Activated naive CD8-positive, alpha-beta T cell treated with anti-CD3 and anti-CD28 coated beads for 36 hours (primary cell): ENCODE measurements at places on chromosomes 4 and X.

DNA sequence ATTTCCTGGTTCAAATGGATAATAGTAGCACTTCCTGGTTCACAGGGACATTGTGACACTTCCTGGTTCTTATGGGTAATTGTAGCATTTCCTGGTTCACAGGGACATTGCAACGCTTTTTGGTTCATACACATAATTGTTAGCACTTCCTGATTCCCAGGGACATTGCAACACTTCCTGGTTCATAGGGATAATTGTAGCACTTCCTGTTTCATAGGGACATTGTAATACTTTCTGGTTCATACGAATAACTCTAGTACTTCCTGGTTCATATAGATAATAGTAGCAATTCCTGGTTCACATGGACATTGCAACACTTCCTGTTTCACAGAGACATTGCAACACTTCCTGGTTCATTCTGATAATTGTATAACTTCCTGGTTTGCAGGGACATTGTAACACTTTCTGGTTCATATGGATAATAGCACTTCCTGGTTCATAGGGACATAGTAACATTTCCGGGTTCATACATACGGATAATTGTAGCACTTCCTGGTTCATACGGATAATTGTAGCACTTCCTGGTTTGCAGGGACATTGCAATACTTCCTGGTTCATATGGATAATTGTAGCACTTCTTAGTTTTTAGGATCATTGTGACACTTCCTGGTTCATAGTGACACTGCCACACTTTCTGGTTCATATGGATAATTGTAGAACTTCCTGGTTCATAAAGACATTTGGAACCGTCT lies 61.6 kb upstream of the CD99 start:
- no peak for DNase-seq

DNA sequence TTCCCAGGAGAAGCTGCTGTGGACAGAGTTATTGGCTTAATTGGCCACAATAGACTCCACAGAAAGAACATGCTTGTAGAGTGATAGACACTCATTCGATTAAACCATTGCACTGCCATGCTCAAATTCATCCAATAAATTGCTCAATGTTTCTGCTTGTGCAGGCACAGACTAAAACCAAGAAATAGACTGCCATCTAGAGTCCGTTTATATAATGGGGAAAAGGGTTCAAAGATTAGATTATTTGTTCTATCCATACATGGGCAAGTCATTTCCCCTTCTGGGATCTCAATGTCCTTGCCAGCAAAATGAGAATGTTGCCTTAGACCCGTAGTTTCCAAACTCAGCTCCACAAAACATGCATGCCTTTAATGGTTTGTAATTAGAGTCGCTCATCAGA lies 8.7 kb downstream of the SMIM10 start:
- DNase-seq: no peak

DNA sequence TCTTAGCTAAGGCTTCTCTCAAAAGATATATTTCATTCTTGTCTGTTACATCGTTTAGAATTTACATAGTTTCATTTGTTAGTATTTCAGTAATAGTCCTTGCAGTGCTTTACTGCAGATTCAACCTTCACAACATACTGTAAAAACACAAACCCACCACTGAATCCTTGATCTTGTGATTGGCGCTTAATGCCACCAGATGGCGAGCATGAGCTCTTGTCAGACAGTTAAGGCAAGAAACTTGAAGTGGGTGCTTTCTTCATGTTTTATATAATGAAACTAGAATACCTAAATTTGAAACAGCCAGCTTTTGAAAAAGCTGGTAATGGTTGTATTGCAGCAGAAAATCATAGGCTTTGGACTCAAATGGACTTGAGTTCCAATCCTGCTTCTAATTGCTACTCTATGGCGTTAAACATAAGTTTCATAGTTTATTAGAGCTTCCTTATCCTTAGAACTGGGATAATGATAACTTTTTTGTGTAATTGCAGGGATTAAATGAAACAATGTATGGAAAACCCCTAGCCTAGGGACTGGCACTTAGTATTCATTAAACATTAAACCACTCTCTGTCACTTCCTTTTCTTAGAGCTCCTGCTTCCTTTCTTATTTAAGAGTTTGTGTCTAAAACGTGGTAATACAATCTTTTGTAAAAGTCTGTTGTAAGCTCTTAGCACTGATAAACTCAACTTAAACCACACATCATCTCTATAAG lies 95.1 kb downstream of the USP9X start:
- DNase-seq: peak; percentile 30

DNA sequence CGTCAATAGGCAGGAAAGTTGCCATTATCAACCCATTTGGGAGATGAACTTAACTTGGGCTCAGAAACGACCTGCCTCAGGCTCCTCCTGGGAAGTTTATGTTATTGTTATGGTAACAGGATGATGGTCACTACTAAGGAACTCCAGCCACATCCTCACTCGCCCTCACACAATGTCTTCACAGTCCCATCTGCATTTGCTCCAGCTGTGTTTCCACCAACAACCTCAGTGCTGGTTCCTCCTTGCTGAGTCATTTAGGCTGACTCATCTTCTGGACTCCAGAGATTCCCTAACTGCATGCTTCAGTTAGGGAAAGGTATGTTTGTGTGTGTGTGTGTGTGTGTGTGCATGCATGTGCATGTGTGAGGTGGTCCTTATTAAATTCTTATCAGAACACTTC lies 293.4 kb upstream of the BOD1L1 start:
- no peak for DNase-seq

- no peak for DNase-seq
Measured at GRCh38 chr4:24988776-24989175, 42.0 kb downstream of the LGI2 start.

DNA sequence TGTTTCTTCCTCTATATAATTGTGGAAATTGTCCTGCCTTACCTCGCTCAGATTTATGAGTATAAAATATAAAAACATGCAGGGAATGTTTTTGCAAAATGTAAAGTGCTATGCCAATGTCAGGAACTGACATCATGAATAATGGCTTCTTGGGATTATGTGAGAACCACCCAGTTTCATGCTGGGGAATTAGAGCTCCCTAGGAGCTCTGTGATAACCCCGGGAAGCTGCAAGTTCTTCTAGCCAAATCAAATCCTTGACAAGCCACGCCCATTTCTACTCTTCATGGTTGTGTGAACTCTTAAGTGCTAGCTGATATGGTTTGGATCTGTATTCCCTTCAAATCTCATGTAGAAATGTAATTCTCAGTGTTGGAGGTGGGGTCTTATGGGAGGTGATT lies 85.9 kb upstream of the PAK3 start:
- DNase-seq: no peak

- DNase-seq: no peak
Measured at GRCh38 chr4:723751-724530, 18.3 kb downstream of the PCGF3 start.

DNA sequence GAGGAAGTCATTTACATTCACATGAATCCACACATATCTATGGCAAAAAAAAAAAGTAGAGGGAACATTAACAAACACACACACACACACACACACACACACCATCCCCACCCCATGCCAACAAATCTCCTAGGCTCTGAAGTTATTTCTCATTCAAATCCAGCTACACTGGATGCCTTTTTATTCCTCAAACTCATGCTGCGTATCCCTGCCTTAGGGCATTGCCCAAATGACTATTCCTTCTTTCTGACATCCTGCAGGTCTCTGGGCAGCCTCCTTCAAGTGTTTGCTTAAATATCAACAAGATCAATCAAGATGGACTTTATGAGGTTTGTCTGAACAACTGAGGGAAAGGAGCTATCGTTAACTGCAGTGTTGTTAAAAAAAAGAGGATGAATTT lies 106.5 kb upstream of the FAM9A start:
- DNase-seq: no peak

GRCh38 chr4:832536-832935 lies 6.6 kb upstream of the CPLX1 start:
- DNase-seq: no peak

GRCh38 chr4:113682730-113683537 lies 78.6 kb downstream of the CAMK2D start:
- DNase-seq: peak; percentile 82

DNA sequence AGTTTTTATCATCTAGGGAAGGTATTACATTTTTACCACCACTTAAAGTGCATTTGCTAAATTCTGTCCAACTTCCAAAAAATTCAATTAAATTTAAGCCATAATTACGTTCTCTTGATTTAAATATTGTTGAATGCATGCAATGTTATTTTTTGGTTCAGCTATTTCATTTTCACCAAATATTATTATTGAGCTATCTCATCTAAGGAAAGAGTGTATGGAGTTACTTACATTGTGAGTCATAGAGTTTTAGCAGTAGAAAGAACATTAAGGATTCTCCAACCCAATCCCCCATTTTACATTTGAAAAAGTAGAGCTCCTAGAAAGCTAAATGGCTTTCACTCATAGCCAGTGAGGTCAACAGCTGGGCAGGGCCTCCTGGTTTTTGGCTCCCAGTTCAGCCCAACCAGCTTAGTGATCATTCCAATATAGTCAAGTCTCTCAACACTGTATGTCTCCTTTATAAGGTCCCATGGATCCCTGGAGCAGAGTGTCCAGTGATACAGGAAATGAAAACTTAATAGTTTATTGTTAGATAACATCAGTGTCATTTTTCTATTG lies 60.5 kb downstream of the NDNF start:
- DNase-seq: no peak

- no peak for DNase-seq
Measured at GRCh38 chr4:138188406-138189084, 53.6 kb downstream of the SLC7A11 start.

- no peak for DNase-seq
Measured at GRCh38 chrX:155216940-155217440, 730 bp downstream of the VBP1 start.

DNA sequence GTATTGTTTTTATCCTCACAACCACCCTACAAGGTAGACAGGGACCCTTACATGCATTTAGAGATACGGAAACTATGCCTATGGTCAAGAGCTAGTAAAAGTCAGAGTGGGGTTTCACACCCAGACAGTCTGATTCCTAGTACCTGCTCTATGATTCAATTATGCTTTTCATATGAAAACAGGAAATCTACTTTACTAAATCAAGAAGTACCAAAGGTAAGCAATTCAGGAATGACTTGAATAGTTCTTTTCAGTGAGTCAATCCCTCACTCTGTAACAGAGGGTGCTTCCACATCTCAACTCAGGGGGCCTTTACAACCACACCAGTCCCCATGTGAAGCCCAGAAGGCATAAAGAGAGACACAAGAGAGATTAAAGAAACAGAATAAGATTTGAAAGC lies 191.4 kb downstream of the PPP3CA start:
- DNase-seq: peak; percentile 25

GRCh38 chr4:169098054-169098497 lies 88.0 kb upstream of the CBR4 start:
- DNase-seq: no peak

DNA sequence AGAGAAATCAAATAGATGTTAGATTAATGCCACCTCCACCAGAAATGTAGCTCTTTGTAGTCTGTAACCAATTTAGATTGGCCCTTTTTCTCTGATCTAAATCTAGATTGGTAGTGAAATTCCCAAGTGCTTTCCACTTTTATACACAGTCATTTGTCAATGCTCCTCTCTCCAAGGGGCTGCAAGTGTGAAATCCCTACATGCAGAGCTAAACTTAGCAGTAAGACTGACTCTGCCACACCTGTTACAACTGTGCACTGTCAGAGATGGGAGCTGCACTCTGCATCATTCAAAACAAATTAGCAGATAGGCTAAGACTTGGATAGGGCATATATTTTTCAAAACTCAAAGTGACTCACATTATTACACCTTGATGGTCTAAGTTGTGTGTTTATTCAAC lies 9.1 kb downstream of the SERTM2 start:
- DNase-seq: no peak

- no peak for DNase-seq
Measured at GRCh38 chr4:151324124-151324751, 1.2 kb downstream of the SH3D19 start.

GRCh38 chrX:118215346-118215745 lies 98.7 kb upstream of the KLHL13 start:
- no peak for DNase-seq

DNA sequence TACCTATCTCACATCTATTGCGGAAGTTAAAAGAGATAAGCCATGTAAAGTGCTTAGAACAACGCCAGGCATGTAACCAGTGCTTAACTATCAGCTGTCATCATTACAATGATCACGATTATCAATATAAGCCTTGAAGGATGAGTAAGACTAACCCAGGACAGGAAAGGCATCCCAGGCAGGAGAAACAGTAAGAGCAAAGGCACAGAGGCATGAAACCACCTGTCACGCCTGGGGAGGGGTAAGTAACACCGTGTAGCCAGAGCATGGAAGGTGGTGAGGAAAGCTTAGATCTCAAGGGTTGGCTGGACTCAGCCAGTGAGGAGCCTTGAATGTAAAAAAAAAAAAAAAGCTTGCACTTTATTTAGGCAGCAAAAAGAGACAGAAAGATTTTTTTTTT lies 71.7 kb upstream of the NOCT start:
- no peak for DNase-seq

DNA sequence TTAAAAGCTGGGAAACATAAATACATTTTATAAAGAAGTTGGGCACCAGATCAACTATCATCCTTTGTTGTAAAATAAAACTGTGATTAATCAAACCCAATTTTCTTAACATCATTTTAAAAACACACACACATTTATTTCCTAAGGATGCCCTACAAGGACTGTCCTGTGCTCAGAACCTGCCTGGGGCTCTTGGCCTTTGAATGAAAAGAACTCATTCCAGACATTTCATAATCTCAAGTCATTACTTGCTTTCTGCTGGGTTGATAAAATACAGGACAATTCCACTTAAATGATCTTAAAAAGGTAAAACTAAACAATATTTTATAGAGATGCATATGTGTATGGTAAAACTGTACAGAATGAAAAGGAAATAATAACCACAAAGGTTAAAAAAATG lies 2.8 kb downstream of the SH3D19 start:
- DNase-seq: no peak

GRCh38 chr4:10671799-10672198 lies 12.8 kb downstream of the CLNK start:
- no peak for DNase-seq

- DNase-seq: peak; percentile 43
Measured at GRCh38 chrX:150897421-150898320, 797 bp downstream of the CD99L2 start.

DNA sequence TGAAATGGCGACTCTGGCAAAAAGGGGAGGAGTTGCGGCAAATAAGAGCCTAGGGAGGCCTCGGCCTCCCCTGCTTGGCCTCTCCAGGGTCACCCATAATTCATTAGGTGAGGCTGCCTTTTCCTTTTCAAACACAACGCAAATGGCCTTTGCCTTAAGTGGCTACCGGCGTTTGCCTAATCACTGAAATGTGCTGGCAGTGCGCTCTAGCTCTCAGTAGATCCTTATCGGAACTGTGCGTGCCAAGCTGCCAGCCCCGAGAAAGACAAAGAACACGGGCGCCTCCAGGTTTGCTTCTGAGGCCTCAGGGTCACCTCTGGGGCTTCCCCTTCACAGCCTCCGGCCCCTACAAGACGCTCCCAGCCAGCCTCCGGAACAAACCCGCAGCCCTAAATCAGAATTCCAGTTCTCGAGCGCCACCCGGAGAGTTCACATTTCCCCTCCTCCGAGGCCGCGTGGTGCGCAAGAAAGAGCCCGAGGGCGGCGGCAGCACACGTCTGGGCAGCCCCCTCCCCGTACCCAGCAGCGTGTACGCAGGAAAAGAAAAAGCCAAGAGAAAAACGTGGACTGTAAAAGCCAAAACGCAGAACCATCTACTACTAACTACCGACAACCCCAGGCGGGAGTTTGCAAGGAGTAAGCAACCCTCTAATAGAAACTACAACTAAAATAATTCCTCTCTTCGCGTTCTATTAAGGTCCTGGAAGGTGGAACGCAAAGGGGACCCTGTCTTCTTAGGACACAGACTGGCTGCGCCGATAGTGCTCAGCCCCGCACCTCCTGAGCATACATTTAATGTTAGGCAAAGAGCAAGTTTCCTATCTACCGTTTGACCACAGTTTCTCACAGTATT lies 76.5 kb upstream of the BCOR start:
- peak; percentile 70 for DNase-seq
